ENCODE measurements at places on chromosomes 5 and 9.

- no peak overlapping the region for H3K27ac ChIP-seq
- H3K36me3 ChIP-seq = no peaks in the 10 kb centered on the region
- peaks cover 25% of the 10 kb centered on the region for H3K4me1 ChIP-seq
- DNase-seq = no peak
- no peaks in the 10 kb centered on the region for H3K27me3 ChIP-seq
- no peak overlapping the region for H3K4me3 ChIP-seq
Measured at GRCh38 chr5:95738072-95738471, 6.9 kb downstream of the RHOBTB3 start.

DNA sequence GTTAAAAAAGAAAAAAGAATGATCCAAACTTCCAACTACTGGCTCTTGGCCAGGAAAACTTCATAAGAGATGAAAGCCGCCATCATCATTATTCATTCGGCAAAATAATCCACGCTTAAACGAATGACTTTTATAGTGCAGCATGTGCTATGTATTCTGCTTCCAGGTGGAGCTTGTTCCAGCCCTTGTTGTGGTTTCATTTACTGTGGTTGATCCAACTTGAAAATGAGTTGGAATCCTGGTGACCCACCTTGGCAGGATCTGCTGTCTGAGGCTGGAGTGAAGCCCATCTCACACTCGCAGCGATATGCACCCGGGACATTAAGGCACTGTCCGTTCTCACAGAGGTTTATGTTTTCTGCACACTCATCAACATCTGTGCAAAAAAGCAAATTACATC lies 209.6 kb downstream of the FBN2 start:
- no peak overlapping the region for H3K4me3 ChIP-seq
- no peak overlapping the region for H3K27ac ChIP-seq
- no peak for DNase-seq
- H3K36me3 ChIP-seq = no peaks in the 10 kb centered on the region

GRCh38 chr5:176625966-176626875 lies 4.1 kb downstream of the SNCB start:
- no peak overlapping the region for H3K4me3 ChIP-seq
- peaks cover 26% of the 10 kb centered on the region for H3K4me1 ChIP-seq
- H3K27me3 ChIP-seq = peaks cover 87% of the 10 kb centered on the region
- H3K27ac ChIP-seq = no peak overlapping the region
- DNase-seq = no peak
- no peaks in the 10 kb centered on the region for H3K36me3 ChIP-seq

GRCh38 chr9:132712753-132713152 lies 42.5 kb downstream of the GTF3C4 start:
- no peak for DNase-seq
- no peaks in the 10 kb centered on the region for H3K36me3 ChIP-seq
- no peaks in the 10 kb centered on the region for H3K4me1 ChIP-seq
- no peak overlapping the region for H3K27ac ChIP-seq

- no peak overlapping the region for H3K4me3 ChIP-seq
- no peaks in the 10 kb centered on the region for H3K36me3 ChIP-seq
- DNase-seq = no peak
- H3K4me1 ChIP-seq = peaks cover 65% of the 10 kb centered on the region
- no peaks in the 10 kb centered on the region for H3K27me3 ChIP-seq
- no peak overlapping the region for H3K27ac ChIP-seq
Measured at GRCh38 chr5:6902597-6902996, 189.4 kb downstream of the TENT4A start.

DNA sequence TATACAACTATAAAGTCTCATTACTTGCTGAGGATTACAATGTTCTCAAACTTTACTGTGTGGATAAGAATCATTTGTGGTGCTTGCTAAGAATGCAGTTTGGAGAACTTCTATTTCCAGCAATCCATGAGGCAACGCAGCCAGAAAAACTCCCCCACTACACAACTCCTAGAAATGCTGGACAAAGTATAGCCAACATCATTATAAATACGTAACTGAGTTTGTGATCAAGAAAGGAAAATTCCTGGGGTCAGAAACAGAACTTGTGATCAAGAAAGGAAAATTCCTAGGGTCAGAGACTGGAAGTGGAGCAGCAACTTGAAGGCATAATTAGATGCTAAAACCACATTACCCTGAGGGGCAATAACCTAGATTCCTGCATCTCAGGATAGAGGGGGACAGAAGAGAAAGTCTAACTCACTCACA lies 81.1 kb downstream of the MAT2B start:
- no peak for DNase-seq
- H3K27ac ChIP-seq = no peak overlapping the region
- H3K4me1 ChIP-seq = no peaks in the 10 kb centered on the region
- no peak overlapping the region for H3K4me3 ChIP-seq
- no peaks in the 10 kb centered on the region for H3K27me3 ChIP-seq
- H3K36me3 ChIP-seq = no peaks in the 10 kb centered on the region

DNA sequence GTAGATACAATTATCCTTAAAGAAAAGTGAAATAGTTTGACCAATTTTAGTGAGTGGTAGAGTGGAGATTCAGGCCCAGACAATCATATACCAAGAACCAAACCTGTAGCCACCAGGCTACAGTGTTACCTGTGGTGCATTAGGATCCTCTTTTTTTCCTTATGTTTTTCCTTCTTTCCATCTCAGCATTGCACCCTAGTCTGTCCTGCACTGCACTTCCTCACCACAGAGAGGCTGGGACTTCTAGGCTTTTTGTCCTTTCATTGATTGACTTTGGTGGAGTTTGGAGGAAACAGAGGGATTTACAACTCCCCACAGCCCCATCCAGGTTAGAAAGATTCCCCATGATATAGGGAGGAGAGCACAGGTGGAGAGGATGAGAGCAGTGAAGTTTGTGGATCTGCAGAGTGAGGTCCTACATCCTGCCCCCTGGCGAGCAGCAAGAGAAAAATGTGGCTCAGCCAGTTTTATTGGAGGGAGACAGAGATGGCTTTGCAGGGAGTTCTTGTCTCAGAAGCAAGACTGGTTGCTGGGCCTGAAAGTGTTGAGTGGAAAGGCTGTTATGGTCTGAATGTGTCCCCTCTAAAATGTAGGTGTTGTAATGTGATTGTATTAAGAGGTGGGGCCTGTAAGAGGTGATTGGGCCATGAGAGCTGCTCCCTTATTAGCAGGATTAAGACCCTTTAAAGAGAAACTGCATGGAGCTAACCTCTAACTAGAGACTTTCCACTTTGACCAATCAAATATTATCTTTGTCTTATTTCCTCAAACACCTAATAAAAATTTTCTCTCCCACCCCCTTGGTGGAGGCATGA lies 36.2 kb downstream of the KIF4B start:
- no peaks in the 10 kb centered on the region for H3K27me3 ChIP-seq
- H3K27ac ChIP-seq = no peak overlapping the region
- peak; percentile 4 for DNase-seq
- H3K4me3 ChIP-seq = no peak overlapping the region

- H3K4me1 ChIP-seq = no peaks in the 10 kb centered on the region
- H3K27me3 ChIP-seq = no peaks in the 10 kb centered on the region
- H3K27ac ChIP-seq = no peak overlapping the region
- H3K4me3 ChIP-seq = no peak overlapping the region
Measured at GRCh38 chr9:4443439-4443838, 46.8 kb upstream of the SLC1A1 start.

GRCh38 chr5:1436036-1436435 lies 9.2 kb downstream of the SLC6A3 start:
- no peaks in the 10 kb centered on the region for H3K36me3 ChIP-seq
- peaks cover 33% of the 10 kb centered on the region for H3K27me3 ChIP-seq
- DNase-seq = no peak
- no peak overlapping the region for H3K27ac ChIP-seq

GRCh38 chr9:92739346-92739970 lies 25.2 kb downstream of the BICD2 start:
- DNase-seq = no peak
- H3K36me3 ChIP-seq = no peaks in the 10 kb centered on the region
- no peaks in the 10 kb centered on the region for H3K27me3 ChIP-seq
- no peak overlapping the region for H3K4me3 ChIP-seq
- H3K4me1 ChIP-seq = 0 out of 2 replicates have a peak, but pooled peaks cover 11% of the 10 kb centered on the region
- H3K27ac ChIP-seq = no peak overlapping the region

DNA sequence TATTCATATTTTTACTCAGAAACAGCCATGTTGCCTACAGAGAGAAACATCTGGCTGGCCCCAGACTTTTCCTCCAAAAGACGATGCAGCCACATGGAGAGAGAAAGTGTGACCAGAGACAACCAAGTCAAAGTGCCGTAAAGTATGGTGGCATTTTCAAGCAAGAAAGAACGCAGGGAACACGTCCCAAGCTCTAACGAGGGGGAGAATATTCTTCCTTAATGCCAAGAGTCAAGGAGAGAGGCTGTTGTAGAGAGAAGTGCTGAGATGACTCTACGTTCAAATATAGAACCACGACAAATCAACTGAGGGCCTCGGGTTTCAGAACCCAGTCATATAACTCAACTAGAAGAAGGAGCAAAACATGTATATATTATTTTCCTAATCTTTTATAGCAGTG lies 55.9 kb downstream of the FNBP1 start:
- H3K36me3 ChIP-seq = no peaks in the 10 kb centered on the region
- H3K4me1 ChIP-seq = no peaks in the 10 kb centered on the region
- no peak for DNase-seq
- H3K4me3 ChIP-seq = no peak overlapping the region
- H3K27me3 ChIP-seq = no peaks in the 10 kb centered on the region

DNA sequence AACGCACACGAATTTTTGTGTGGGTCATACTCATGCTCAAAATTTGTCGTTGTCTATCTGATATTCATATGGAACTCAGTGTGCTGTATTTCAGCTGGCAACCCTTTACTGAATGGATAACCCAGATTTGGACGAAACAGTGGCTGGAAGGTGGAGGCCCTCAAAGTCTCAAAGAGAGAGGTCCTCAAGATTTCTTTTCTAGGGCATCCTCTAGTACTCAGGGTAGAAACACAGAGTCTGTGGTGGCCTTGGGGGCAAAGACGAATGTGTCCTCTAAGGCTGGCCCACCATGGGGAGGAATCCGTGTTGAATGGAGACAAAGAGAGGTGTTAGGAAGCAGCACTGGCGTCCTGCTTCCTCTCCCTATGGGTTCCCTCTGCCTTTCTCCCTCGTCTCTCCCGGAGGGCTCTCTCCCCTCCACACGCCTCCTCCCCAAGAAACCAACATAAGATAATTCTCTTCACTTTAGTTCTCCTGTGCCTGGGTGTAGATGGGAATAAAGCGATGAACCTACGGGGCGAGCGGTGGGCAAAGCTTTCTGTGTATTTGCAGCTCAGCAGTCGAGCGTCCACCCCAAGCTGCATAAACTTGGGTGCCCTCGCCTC lies 333.7 kb downstream of the CWC27 start:
- no peaks in the 10 kb centered on the region for H3K36me3 ChIP-seq
- H3K4me3 ChIP-seq = peak overlapping the region; percentile 77
- no peak overlapping the region for H3K27ac ChIP-seq

DNA sequence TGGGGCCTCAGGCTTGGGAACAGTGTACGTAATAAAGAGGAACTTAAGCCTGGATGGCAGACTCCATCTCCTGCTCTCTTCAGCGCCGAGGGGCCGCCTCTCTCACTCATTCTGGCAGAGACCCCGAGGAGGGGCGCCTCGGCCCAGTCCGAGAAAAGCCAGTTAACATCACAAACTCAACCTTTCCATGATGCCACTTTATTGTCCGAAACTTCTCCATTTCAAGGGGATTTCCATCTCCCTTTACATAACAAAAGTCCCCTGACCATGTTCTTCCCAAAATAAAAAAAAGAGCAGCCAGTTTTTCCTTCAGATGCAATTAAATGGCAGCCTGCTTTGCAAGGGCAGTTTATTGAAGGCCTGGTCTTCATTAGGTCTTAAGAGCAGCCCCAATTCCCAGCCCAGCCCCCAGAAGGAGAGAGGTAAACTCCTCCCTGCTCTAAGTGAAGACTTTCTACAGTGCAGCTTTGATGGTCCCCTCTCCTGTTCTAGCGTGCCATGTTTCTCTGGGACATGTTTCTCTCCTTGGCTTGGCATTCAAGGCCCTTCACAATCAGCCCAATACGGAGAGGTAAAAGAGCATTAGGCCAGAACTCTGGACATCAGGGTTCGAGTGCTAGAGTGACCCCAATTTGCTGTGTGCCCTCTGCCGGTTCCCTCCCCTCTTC lies 19.5 kb upstream of the RAB14 start:
- no peak for DNase-seq
- no peaks in the 10 kb centered on the region for H3K36me3 ChIP-seq
- no peaks in the 10 kb centered on the region for H3K27me3 ChIP-seq
- H3K27ac ChIP-seq = no peak overlapping the region
- peaks cover 11% of the 10 kb centered on the region for H3K4me1 ChIP-seq

- no peak overlapping the region for H3K27ac ChIP-seq
- peaks cover 17% of the 10 kb centered on the region for H3K4me1 ChIP-seq
- no peak overlapping the region for H3K4me3 ChIP-seq
- DNase-seq = no peak
- no peaks in the 10 kb centered on the region for H3K27me3 ChIP-seq
Measured at GRCh38 chr9:108331596-108331995, 524.2 kb downstream of the ACTL7B start.

GRCh38 chr5:134132372-134133187 lies 18.1 kb downstream of the TCF7 start:
- no peak overlapping the region for H3K27ac ChIP-seq
- no peak overlapping the region for H3K4me3 ChIP-seq
- peaks cover 44% of the 10 kb centered on the region for H3K36me3 ChIP-seq
- DNase-seq = no peak
- no peaks in the 10 kb centered on the region for H3K4me1 ChIP-seq

GRCh38 chr9:74498621-74499095 lies 1.5 kb downstream of the RORB start:
- peaks cover 36% of the 10 kb centered on the region for H3K27me3 ChIP-seq
- DNase-seq = no peak
- no peaks in the 10 kb centered on the region for H3K36me3 ChIP-seq
- no peak overlapping the region for H3K4me3 ChIP-seq
- H3K27ac ChIP-seq = no peak overlapping the region

DNA sequence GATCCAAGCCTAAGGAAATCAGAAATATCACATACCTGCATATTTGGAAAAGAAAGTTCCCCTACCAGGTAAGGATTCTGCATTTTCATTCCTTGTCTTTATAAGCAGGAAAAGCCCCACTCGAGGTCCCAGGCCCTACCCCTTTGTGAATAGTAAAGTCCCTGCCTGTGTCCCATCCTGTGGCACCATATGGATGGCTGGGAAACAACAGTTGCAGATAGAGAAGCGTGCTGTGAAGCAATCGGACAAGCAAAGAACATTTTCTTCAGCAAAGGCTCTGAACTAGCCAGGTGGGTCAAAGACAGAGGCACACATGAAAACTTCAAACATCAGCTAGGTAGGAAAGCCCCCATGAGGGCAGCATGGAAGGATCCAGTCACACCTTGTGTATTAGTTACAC lies 169.3 kb downstream of the NR2F1-AS1 start:
- no peaks in the 10 kb centered on the region for H3K27me3 ChIP-seq
- no peak overlapping the region for H3K27ac ChIP-seq
- no peaks in the 10 kb centered on the region for H3K36me3 ChIP-seq
- H3K4me3 ChIP-seq = no peak overlapping the region
- H3K4me1 ChIP-seq = no peaks in the 10 kb centered on the region

GRCh38 chr9:10946676-10947410 lies 334.0 kb upstream of the PTPRD start:
- H3K27ac ChIP-seq = no peak overlapping the region
- no peaks in the 10 kb centered on the region for H3K27me3 ChIP-seq
- no peaks in the 10 kb centered on the region for H3K36me3 ChIP-seq
- no peak overlapping the region for H3K4me3 ChIP-seq

- H3K4me3 ChIP-seq = no peak overlapping the region
- 0 out of 2 replicates have a peak, but pooled peaks cover 8% of the 10 kb centered on the region for H3K4me1 ChIP-seq
- H3K36me3 ChIP-seq = peaks cover 50% of the 10 kb centered on the region
Measured at GRCh38 chr9:127519301-127520166, 68.2 kb downstream of the LRSAM1 start.

Measured in HepG2 (cell line).